Activated CD4-positive, alpha-beta T cell treated with anti-CD3 and anti-CD28 coated beads, Interleukin-2, amount 10 ng/mL, durations not matched to agents 7 days and 5 days (primary cell): ENCODE measurements at places on chromosomes 1 and 21.

GRCh38 chr1:93322349-93322748, 23.4 kb upstream of the DR1 start:
- no peak for DNase-seq

DNA sequence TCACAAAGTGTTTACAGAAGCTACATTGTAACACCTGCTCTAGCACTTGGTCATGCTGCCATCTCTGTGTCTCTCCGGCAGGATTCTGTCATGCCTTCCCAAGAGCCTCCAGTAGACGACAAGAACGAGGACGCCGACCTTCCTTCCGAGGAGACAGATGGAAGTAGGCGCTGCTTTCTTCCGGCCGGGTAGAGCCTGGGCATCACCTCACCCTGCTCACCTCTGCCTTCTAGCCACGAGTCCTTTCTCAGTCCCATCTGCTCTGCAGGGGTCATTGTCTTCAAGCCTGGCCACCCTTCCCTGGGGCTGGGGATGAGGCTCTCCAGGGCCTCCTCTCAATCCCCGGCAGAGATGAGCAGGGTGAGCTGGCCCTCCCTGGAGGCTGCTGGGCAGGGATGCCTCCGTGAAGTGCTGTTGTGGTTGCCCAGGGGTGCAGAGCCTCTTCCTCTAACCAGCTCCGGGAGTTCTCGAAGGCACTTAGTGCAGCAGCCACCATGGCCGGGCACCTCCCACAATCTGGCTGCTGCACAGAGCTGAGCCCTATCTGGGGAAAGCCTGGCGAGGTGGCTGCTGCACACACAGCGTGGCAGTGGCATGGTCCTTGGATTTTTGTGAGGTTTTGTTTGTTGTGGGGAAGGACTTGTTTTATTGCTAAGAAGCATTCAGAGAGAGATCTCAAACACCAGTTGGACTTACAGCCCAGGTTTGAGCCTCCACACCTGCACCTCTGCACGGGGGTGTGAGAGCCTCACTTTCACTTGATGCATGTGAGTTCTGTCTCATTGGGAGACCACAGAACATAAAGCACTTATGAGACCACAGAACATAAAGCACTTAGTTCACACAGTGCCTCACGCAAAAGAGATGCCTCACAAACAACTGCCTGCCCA, 48.4 kb downstream of the FAAP20 start:
- DNase-seq, result peak; percentile 60

GRCh38 chr1:121522061-121522759, 337.4 kb downstream of the SRGAP2C start:
- DNase-seq, result no peak

- DNase-seq, result no peak
These were observed 66.3 kb upstream of the BMP8A start for GRCh38 chr1:39425151-39425550.

DNA sequence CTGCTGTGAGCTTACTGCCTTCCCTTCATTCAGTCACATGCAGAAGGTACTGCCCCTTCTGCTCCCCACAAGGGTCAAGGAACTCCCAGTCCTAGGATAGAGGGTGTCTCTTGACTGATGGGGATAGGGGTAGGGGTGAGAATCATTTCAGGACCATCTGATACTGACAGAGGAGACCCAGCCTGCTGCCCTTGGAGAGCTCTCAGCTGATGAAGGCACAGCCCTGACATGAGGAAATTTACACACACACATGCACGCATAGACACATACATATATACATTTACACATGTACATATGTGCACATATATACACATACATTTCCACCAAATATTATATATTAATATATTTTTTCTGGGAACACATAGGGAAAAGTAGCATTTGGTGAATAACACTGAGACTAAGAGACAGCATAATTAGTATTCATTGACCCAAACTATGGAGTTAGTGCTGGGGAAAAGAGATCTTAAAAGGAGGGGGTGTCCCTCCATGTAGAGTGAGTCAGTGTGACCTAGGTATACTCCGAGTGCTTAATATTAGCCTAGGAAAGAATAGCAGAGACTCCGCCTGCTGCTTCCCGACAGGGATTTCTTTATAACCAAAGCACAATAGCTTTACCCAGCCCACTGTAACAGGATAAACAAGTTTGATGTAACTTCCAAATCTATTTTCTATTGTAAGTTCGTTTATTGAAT, 27.6 kb upstream of the HHAT start:
- DNase-seq, result no peak

DNA sequence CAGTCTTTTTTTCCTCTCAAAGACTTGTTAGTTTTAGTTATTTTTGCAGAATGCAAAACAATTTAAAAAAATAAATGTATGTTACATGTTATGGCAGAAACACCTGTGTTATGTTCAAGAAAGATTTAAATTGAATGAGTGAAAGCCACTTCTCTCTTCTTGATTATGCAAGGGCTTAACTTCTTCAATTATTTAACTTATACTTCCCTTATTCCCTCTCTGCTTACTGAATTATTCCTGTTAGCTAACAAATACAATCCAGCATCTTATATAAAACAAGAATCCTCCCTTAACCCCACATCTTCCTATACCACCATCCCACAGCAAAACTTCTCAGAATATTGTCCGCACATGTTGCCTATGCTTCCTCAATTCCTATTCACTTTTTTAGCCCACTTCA, 10.7 kb upstream of the FCER1A start:
- no peak for DNase-seq

DNA sequence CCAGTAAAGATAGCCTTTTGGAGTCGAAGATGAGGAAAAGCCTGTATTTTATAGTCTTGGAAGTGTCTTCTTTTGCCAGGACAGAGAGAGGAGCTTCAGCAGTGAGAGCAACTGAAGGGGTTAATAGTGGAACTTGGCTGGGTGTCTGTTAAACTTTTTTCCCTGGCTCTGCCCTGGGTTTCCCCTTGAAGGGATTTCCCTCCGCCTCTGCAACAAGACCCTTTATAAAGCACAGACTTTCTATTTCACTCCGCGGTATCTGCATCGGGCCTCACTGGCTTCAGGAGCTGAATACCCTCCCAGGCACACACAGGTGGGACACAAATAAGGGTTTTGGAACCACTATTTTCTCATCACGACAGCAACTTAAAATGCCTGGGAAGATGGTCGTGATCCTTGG, at the start of gene VCAM1:
Gene VCAM1 (plus strand): TSS at position 253 of the 400 bp plus-strand sequence. CDS start 119 bp downstream, at position 372.
- no peak for DNase-seq
